T-helper 1 cell treated with Interleukin-12 subunit alpha and Interleukin-12 subunit beta and Interleukin-4 antibody, amounts not matched to agents 30 ng/mL and 1 ng/mL, for 36 hours (primary cell): ENCODE measurements at places on chromosomes 5 and 9. TPM values are rescaled to one million over a fixed set of nuclear protein-coding genes. Genes with fewer than 3 reads are reported as not detected.

MUSK gene
- total RNA-seq = not detected in 2 replicates

CARD6 gene
- total RNA-seq = 6.3 TPM in 2 replicates

SLCO6A1 gene
- not detected in 2 replicates for total RNA-seq

BTNL9 gene
- total RNA-seq = not detected in 2 replicates

TMOD1 gene
- total RNA-seq = 1.6 and 2.1 TPM in 2 replicates

ENTPD2 gene
- not detected in 2 replicates for total RNA-seq

PGM5 gene
- total RNA-seq = not detected in 2 replicates

LCN1 gene
- total RNA-seq = not detected in 2 replicates

IFNK gene
- total RNA-seq = not detected in 2 replicates

CEMIP2 gene
- total RNA-seq = 64.7 and 64.9 TPM in 2 replicates

GRXCR2 gene
- total RNA-seq = not detected in 2 replicates

SLC36A2 gene
- not detected in 2 replicates for total RNA-seq

GM2A gene
- 33.1 and 36.0 TPM in 2 replicates for total RNA-seq

ZNF79 gene
- 16.8 and 19.4 TPM in 2 replicates for total RNA-seq

FAM221B gene
- total RNA-seq = not detected in 2 replicates

DMAC1 gene
- total RNA-seq = 44.9 and 46.8 TPM in 2 replicates

WHRN gene
- 1.3 and 1.6 TPM in 2 replicates for total RNA-seq
